ENCODE measurements at places on chromosomes 3 and 15.
A peak's percentile ranks its signal among the peaks of the same experiment; 100 is the strongest.

DNA sequence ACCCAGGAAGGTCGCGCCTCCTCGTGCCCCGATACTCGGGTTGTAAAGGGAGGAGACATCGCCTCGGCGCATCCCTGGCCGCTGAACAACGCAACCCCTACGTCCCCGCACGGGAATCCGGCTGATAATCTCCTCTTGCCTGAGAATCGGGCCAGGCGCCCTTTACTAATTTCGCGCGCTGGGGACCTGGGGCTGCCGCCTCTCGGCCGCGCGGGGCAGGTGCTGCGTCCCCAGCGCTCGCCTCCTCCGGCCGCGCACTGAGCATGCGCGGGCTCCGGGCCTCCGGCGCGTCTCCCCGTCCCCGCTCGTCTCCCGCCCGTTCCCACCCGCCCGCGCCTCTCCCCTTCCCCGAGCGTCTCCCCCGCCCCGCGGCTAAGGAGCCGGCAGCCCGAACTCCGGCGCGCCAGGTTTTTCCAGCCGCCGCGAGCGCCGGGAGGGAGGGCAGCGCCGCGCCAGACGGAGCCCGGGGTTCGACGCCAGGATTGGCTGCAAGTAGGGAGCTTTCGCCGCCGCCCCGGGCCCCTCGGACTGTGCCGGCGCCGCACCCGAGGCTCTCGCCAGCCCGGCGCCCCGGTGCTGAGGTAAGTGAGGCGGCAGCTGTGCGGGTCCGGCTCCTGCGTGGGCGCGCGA, at the start of gene CNTN4:
Gene CNTN4, plus strand, starts transcription at position 469 of the 630 bp plus-strand sequence.
- H3K4me3 ChIP-seq = peak within 1 kb of the TSS; percentile 59
- H3K36me3 ChIP-seq = no peaks in the 10 kb centered on the region
- no peaks in the 10 kb centered on the region for H3K27me3 ChIP-seq

- DNase-seq = no peak
- peaks cover 16% of the 10 kb centered on the region for H3K36me3 ChIP-seq
- no peaks in the 10 kb centered on the region for H3K4me1 ChIP-seq
- no peak overlapping the region for H3K4me3 ChIP-seq
These were observed 3.0 kb downstream of the PLSCR4 start for GRCh38 chr3:146247911-146248310.

DNA sequence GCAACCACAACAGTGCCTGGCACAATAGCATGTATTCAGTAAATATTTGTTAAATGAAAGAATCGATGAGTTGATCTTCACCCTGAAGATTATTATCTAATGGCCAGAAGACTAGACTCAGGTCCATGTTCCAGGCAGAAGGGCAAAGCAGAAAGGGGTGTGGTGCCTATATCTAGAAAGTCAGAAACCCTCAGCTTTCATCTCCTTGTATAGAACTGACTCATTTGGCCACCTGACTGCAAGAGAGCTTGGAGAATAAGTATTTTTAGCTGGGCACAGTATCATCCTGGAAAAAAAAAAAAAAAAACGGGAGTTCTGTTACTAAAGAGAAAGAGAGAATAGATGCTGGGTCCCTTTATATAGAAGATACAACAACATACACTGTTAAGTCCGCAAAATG, 69.7 kb upstream of the SPRED1 start:
- no peak overlapping the region for H3K27ac ChIP-seq
- no peaks in the 10 kb centered on the region for H3K4me1 ChIP-seq
- H3K36me3 ChIP-seq = no peaks in the 10 kb centered on the region

GRCh38 chr15:47620960-47621681, 96.2 kb upstream of the SEMA6D start:
- no peaks in the 10 kb centered on the region for H3K27me3 ChIP-seq
- H3K4me3 ChIP-seq = no peak overlapping the region
- no peak for DNase-seq
- H3K4me1 ChIP-seq = no peaks in the 10 kb centered on the region

- H3K27me3 ChIP-seq = no peaks in the 10 kb centered on the region
- H3K4me3 ChIP-seq = no peak overlapping the region
- H3K27ac ChIP-seq = no peak overlapping the region
- H3K36me3 ChIP-seq = no peaks in the 10 kb centered on the region
- DNase-seq = no peak
These were observed 99.2 kb upstream of the C3orf80 start for GRCh38 chr3:160126051-160126450.

DNA sequence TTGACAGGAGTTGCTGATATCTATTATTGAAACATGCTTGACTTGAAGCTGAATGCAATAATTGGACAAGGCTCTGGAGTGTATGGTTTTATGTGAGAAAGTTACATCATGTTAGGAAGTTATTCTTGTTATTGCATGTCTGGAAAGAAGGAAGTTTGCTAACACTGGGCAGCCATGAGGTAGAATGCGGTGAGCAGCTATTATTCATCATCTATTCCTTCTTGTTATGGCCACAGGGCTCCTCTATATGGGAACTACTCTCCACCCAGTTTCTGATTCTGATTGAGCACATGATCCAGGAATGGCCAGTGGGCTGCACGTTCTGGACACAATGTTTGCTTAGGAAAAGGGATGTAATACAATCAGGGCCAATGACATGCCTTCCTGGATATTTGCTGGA, 37.8 kb upstream of the SCN5A start:
- no peak overlapping the region for H3K4me3 ChIP-seq
- DNase-seq = no peak
- no peaks in the 10 kb centered on the region for H3K36me3 ChIP-seq
- H3K27me3 ChIP-seq = no peaks in the 10 kb centered on the region
- H3K27ac ChIP-seq = no peak overlapping the region

- H3K27me3 ChIP-seq = no peaks in the 10 kb centered on the region
- H3K27ac ChIP-seq = no peak overlapping the region
- H3K36me3 ChIP-seq = no peaks in the 10 kb centered on the region
- H3K4me1 ChIP-seq = no peaks in the 10 kb centered on the region
- H3K4me3 ChIP-seq = no peak overlapping the region
These were observed 135.4 kb downstream of the MCTP2 start for GRCh38 chr15:94366781-94367180.

DNA sequence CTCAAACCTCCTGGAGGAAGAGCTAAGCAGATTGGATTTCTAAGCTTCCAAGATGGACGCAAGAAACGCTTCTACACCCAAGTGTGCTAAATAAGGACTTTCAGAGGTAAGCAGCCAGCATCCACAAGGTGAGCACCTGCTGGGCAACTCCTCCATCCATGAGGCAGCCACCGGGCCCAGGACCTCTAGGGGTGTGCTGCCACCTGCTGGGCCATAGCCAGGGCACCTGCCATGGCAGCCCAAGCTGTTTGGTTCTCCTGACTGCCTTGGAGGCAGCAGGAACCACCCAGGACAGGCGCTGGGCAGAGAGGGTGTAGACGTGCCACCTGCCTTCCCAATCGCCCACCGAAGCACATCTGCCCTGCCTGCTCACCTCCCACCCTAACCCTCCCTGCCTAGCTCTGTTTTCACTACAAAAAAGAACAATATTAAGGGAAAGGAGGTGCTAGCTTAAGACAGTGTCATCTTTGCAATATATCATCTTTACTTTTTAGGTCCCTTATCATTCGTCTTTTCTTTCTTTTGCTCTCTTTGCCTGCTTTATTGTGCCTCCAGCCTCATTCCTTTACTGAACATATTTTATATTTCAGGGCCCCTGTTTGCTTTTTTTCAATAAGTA, 12.9 kb downstream of the C15orf62 start:
- H3K27ac ChIP-seq = no peak overlapping the region
- DNase-seq = no peak
- no peak overlapping the region for H3K4me3 ChIP-seq
- H3K27me3 ChIP-seq = no peaks in the 10 kb centered on the region
- peaks cover 3% of the 10 kb centered on the region for H3K4me1 ChIP-seq
- peaks cover 9% of the 10 kb centered on the region for H3K36me3 ChIP-seq

- no peak overlapping the region for H3K27ac ChIP-seq
- no peak overlapping the region for H3K4me3 ChIP-seq
- no peak for DNase-seq
- no peaks in the 10 kb centered on the region for H3K27me3 ChIP-seq
- H3K36me3 ChIP-seq = no peaks in the 10 kb centered on the region
These were observed 29.0 kb downstream of the PPARG start for GRCh38 chr3:12317914-12318313.

DNA sequence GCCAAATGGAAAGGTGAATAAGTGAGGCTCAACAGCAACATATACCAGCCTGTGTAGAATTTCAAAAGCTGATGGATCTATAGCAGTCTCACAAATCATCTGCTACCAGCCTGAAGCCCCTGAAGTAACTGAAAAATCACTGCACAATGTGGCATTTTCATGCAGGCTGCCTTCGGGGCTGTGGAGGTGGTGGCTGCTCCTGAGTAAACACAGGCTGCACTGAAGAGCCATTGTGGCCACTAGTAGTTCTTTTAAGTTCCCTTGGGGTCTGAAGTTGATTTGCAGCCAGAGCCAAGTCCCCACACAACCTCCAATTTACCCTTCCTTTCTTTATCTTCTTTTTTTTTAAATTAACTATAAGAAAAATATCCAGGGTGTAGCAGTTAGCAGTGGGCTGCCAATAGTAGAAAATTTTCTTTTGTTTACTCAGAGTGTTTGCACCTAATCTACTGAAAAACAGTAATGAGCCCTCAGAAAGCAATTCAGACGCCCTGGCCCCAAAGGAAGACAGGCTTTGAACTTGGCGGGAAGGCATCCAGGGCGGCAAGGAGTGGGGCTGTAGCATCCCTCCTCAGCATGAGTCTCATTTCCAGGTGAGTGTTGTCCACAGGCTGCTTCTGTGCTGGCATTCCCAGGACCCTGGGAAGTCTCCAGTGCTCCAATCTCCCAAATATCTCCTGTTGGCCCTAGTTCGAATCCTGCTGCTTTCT, 13.3 kb upstream of the SUSD5 start:
- no peak overlapping the region for H3K27ac ChIP-seq
- no peaks in the 10 kb centered on the region for H3K27me3 ChIP-seq
- H3K4me1 ChIP-seq = no peaks in the 10 kb centered on the region
- DNase-seq = no peak
- H3K4me3 ChIP-seq = no peak overlapping the region
- H3K36me3 ChIP-seq = no peaks in the 10 kb centered on the region

GRCh38 chr3:196938576-196938975, 3.8 kb downstream of the NCBP2 start:
- no peak for DNase-seq
- peaks cover 24% of the 10 kb centered on the region for H3K36me3 ChIP-seq
- no peaks in the 10 kb centered on the region for H3K27me3 ChIP-seq
- H3K4me3 ChIP-seq = no peak overlapping the region
- peaks cover 12% of the 10 kb centered on the region for H3K4me1 ChIP-seq

GRCh38 chr15:47374222-47374621, 343.1 kb upstream of the SEMA6D start:
- no peak for DNase-seq
- H3K4me1 ChIP-seq = no peaks in the 10 kb centered on the region
- H3K36me3 ChIP-seq = no peaks in the 10 kb centered on the region
- H3K4me3 ChIP-seq = no peak overlapping the region
- H3K27ac ChIP-seq = no peak overlapping the region
- H3K27me3 ChIP-seq = no peaks in the 10 kb centered on the region

- no peaks in the 10 kb centered on the region for H3K27me3 ChIP-seq
- DNase-seq = peak; percentile 18
- peaks cover 21% of the 10 kb centered on the region for H3K4me1 ChIP-seq
- H3K4me3 ChIP-seq = peak within 1 kb of the TSS; percentile 61
These were observed at the start of gene ZNF620 for GRCh38 chr3:40505599-40506462. TSS of gene ZNF620 (plus strand) at chr3:40506039. CDS start at chr3:40506353, 314 bp downstream.

DNA sequence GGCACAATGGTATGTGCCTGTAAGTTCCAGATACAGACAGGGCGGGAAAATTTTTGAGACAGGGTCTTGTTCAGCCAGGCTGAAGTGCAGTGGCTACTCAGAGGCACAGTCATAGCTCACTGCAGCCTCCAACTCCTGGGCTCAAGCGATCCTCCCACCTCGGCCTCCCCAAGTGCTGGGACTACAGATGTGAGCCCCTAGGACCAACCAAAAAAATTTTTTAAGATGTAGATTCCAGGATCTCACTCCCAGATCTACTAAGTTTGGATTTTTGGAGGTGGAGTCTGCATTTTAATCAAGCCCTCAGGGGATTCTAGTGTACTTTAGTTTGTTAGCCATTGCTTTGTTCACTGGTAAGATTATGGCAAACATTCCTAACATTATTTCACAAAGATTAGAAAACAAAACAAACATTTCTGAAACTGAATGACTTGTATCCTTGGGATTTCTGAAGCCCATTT, 2.7 kb downstream of the LIPH start:
- no peak for DNase-seq
- H3K27ac ChIP-seq = no peak overlapping the region
- H3K4me1 ChIP-seq = no peaks in the 10 kb centered on the region

DNA sequence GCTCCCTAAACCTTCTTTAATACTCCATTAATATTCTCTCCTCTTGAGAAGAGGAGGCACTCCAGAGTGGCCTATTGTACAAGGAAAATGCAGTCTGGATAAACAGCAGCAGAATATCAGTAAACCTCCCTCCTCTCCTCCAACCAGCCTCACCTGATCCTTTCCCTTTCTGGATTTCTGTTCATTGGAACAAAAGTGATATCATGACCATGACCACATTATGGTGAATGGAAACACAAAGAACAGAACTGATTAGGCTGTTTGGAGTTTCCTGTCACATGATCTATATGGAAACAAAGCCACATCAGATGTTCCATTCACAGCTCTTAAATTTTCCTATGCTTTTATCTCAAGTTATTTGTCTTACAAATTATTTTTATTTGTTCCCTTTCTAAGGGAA, 14.6 kb downstream of the C2CD4B start:
- no peak overlapping the region for H3K4me3 ChIP-seq
- no peak overlapping the region for H3K27ac ChIP-seq
- DNase-seq = no peak
- H3K4me1 ChIP-seq = no peaks in the 10 kb centered on the region
- H3K27me3 ChIP-seq = no peaks in the 10 kb centered on the region

- no peaks in the 10 kb centered on the region for H3K27me3 ChIP-seq
- no peaks in the 10 kb centered on the region for H3K4me1 ChIP-seq
- H3K4me3 ChIP-seq = no peak overlapping the region
- DNase-seq = no peak
- H3K27ac ChIP-seq = no peak overlapping the region
- no peaks in the 10 kb centered on the region for H3K36me3 ChIP-seq
These were observed 900.1 kb downstream of the ROBO1 start for GRCh38 chr3:78867409-78868372.

- no peaks in the 10 kb centered on the region for H3K27me3 ChIP-seq
- DNase-seq = no peak
- no peaks in the 10 kb centered on the region for H3K36me3 ChIP-seq
- H3K27ac ChIP-seq = no peak overlapping the region
- no peak overlapping the region for H3K4me3 ChIP-seq
- H3K4me1 ChIP-seq = no peaks in the 10 kb centered on the region
These were observed 110.9 kb upstream of the LYSMD4 start for GRCh38 chr15:99844150-99844549.

All from tibial nerve (tissue), 4 donors.